ENCODE measurements at places on chromosomes 1 and 21.

GRCh38 chr1:34865573-34865972 is 6.0 kb upstream of the SMIM12 start:
- DNase-seq, result no peak

DNA sequence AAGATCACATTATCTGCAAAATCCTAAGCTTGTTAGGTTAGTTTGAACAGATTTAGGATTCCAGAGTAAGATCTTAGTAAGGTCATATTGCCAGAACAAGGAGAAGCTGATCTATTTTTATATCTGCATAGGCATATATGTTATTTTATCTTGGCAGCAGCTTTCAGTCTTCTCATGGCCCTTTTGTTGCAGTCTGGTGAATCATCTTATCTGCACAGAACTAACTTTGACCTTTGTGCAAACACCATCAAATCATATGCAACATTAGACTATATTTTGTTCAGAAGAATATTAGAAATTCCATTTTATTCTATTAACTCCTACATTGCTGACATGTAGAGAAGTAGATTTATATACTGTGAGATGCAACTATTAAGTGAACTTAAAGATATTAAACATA is 107.3 kb downstream of the CLEC20A start:
- no peak for DNase-seq

- no peak for DNase-seq
Observed at GRCh38 chr21:14825514-14825974, 239.3 kb downstream of the NRIP1 start.

- DNase-seq, result no peak
Observed at GRCh38 chr1:184626076-184627006, 128.3 kb downstream of the EDEM3 start.

DNA sequence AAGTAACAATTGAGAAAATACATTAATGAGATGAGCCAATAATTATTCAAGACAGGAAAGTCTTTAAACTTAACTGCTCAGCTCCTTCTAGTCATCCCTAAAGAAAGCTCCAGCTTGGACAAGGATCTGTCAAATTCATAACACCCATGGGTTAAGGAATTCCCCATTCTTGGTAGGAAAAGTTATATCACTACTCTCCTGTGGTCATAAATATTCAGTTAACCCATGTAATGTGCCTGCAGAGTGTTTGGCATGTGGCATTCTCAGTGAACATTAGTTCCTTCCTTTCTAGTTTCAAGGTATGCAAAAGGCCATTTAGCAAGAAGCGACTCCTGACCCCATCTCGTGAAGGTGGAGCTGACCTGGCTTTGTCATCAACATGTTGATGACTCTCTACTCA is 76.7 kb upstream of the VCAM1 start:
- no peak for DNase-seq

DNA sequence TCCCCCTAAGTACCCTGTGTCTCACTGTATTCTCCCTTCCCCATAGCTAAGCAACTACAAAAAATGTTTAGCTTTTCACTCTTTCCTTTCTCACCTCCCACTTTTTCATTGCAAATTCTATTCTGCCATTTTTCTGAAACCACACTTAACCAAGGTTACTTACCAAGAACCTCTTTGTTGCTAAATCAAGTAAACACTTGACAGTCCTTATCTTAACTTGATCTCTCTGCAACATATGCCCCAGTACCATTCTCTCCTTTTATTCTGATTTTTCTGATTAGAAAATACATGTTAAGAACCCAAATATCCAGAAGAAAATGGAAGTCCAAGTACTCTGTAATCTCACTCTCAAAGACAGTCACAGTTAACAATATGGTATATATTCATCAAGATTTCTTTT is 16.0 kb downstream of the EVI5 start:
- no peak for DNase-seq

GRCh38 chr1:94820936-94821335 is 779 bp downstream of the SLC44A3 start:
- no peak for DNase-seq

GRCh38 chr1:54335011-54335754 is 71.0 kb downstream of the SSBP3 start:
- no peak for DNase-seq

DNA sequence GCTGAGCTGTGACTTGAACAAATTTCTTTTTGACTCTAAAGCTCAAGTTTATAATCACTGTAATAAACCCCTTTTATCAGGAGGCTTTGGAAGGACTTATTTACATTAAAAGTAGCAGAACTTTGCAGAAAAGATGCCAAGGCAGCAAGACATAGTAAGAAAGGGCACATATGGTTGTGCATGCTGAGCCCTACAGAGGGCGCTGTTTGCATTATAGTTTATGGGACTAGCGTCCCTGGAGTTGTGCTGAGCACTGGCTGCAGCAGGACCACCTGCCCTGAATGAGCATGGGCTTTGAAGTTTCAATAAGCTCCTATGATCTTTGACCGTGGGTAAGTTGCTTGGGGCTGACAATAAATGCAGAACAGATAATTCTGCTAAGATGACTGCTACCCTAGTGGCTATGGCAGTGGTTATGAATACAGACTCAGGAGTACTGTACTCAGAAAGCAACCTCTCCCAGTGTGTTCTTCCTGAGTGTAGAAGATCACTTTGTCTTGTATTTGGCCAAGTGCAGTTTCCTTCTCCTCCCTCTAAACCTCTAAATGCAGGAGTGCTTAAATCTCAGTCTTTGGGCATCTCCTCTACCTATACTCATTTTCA is 45.4 kb upstream of the USP1 start:
- DNase-seq, result peak; percentile 41

- DNase-seq, result no peak
Observed at GRCh38 chr1:55886856-55887712, 671.9 kb upstream of the USP24 start.

GRCh38 chr1:3923378-3924185 is 23.5 kb upstream of the C1orf174 start:
- no peak for DNase-seq

GRCh38 chr1:38265293-38266196 is 219.0 kb upstream of the POU3F1 start:
- DNase-seq, result no peak

- DNase-seq, result no peak
Observed at GRCh38 chr1:164830628-164831027, 271.6 kb downstream of the PBX1 start.

DNA sequence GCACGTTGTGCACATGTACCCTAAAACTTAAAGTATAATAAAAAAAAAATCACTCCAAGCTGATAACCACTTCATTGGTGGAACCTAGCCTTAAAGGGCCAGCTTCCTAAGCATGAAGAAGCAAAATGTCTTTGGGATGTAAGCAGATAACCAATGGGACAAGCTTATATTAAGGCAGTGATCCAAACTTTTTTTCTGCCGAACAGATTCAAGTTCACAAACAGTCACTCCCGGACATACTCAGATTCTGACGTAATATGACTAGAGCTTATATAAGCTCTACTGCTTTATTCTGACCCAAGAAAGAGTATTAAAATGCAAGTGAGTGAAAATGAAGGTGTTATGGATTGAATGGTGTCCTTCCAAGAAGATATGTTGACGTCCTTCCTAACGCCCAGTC is 44.9 kb upstream of the HIVEP3 start:
- DNase-seq, result no peak

- peak; percentile 87 for DNase-seq
Observed at GRCh38 chr1:155091071-155092051, 12.7 kb downstream of the EFNA3 start.

DNA sequence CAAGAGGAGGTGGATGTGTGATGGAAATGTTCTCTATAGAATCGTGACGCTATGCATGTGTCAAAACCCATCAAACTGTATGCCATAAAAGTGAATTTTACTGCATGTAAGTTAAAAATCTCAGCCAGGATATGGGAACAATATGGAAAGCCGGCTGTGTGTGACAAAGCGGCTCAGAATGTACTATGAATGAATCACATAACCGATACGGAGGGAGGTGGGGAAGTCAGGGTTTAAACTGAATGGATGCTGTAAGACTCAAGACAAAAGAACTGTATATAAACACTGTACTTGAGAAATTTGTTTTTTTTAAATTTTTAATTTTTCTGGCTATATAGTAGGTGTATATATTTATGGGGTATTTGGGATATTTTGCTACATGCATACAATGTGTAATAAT is 111.6 kb upstream of the PDE4B start:
- no peak for DNase-seq

DNA sequence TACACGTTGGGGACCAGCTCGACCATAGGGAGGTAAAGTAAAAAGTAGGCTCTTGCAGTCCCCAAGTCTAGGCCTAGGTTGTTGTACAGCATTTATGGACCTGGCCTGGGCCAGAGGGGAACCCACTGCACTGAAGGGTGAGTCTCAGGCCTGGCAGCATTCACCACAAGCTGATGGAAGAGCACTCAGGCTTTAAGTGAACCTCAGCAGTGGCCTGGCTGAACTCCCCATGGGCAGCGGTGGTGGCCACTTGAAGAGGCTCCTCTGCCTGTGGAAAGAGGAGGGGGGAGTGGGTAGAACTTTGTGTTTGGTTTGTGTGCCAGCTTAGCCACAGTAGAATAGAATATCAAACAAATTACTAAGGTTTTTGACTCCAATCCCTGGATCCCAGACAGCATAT is 176.2 kb upstream of the PRMT6 start:
- DNase-seq, result no peak

GRCh38 chr1:170765712-170766330 is 101.9 kb downstream of the PRRX1 start:
- DNase-seq, result no peak

DNA sequence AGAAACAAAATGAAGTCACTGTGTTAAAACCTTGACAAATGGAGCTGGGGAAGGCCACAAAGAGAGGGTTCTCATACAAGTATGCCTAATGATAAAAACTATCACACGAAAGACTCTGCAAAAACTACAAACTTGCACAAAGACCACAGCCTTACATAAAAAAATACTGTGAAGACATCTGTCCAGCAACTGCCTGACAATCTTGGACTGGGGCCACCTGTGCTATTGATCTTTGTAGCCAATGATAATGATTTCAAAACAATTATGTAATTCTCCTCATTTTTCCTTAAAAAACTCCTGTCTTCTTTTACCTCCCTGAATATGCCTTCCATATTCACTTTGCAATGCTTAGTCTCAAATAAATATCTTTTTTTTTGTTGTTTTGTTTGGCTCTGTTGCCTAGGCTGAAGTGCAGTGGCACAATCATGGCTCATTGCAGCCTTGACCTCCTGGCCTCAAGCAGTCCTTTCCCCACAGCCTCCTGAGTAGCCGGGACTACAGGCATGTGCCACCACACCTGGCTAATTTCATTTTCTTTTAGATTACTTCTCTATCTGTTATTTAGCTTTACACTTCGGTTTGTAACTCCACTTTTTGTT is 79.4 kb upstream of the RHOU start:
- DNase-seq, result no peak

DNA sequence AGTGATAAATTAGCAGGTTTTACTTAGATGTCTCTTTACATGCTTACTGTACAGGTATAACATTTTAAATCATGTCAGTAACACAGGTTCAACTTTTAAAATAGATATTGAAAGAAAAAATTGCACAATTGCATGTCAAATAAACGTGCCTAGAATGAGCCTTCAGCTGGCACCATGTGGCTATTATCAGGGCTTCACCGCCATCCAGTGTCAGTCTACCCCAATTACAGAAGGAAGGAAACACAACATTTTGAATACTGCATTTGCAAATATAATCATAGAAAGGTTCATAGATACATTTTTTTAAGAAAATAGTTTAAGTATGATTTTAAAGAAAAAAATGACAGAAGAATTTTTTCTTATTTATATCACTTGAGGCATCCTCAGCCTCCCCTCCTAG is 47.5 kb upstream of the SERTAD4 start:
- DNase-seq, result no peak

DNA sequence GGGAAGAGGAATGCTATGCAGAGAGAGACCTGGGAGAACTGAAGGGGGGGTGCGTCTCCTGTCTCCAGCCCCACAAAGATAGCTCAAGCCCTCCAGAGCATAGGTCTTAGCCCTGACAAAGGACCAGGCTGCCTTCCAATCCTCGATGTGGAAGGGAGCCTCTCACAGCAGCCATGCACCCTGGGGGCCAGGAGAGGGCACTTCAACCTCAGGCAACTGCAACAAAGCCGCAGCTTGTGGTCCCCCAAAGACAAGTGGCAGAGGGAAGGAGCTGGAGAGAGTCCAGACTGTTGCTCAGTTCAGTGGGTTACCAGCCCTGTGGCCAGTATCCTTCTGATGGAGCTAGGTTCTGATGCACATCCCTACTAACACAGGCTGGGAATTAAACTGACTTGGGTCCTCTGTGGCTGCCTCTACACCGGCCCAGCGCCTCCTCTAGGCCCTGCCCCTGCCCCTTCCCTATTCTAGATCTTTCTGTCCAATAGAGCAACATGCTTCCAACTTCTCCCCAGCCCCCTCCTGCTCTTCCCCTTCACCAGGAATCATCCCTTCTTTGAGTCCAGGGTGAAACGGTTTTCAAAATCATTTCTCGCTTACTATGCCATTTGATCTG is 100.7 kb upstream of the SPATA6 start:
- DNase-seq, result peak; percentile 10

DNA sequence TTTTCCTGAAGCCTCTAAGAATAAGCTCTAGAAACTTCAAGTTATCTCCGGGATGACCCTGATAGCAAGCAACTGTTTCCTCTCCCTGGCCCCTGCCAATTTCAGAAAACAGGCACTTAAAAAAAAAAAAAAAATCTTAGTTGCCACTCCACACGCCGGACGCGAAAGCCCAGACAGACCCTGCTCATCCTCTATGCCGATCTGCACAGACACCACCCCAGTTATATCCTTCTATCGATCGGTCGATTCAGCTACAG is 1.7 kb downstream of the ANP32E start:
- no peak for DNase-seq

GRCh38 chr1:157115851-157116736 is 16.5 kb upstream of the ETV3L start:
- DNase-seq, result peak; percentile 4

DNA sequence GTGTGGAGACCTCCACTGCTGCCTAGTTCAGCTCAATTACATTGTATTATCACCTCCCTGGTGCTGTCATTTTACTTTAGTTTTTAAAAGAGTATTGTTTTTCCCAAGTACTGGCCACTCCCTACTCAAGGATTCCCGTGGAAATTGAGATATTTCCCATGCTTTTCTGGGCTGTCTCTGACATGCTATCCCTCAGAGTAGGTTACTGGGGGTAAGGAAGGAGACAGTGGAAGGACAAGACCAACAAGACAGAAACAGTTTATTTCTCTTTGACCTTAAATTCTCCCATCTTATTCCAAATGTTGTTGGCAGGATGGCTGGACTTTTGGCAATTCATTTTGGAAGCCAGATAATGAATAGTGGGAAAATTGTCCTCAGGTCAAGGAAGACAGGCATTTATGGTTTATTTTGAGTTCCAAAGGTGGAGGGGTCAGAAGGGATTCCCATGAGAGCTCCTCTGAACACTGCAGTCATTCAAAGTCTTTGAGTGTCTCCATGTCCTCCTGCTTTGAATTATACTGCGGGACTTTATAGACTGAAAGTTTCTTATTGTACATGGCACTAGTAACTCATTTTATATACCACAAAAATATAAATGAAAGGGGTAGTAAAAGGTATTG is 20.3 kb downstream of the RGS5 start:
- no peak for DNase-seq

GRCh38 chr1:220092694-220093093 is 1.2 kb upstream of the IARS2 start:
- no peak for DNase-seq

Data from activated CD4-positive, alpha-beta memory T cell treated with anti-CD3 and anti-CD28 coated beads for 36 hours (primary cell).